ENCODE measurements at places on chromosomes 7 and 10.

DNA sequence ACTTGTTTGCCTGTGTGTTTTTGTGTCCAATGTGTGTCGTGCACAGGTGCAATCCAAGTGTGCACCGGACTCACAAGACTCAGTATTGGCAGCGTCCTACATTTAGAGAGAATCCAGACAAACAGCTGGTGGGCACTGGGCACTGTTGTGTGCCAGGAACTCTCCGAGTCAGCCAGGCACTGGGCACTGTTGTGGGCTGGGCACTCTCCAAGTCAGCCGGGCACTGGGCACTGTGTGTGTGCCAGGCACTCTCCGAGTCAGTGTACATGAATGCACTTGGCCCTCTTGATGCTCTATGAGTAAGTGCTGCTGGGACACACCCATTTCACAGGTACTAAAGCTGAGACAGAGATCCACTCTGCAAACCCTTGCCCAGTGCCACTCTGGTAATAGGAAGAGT is 303.5 kb downstream of the PTPRN2 start:
- no peak for DNase-seq

DNA sequence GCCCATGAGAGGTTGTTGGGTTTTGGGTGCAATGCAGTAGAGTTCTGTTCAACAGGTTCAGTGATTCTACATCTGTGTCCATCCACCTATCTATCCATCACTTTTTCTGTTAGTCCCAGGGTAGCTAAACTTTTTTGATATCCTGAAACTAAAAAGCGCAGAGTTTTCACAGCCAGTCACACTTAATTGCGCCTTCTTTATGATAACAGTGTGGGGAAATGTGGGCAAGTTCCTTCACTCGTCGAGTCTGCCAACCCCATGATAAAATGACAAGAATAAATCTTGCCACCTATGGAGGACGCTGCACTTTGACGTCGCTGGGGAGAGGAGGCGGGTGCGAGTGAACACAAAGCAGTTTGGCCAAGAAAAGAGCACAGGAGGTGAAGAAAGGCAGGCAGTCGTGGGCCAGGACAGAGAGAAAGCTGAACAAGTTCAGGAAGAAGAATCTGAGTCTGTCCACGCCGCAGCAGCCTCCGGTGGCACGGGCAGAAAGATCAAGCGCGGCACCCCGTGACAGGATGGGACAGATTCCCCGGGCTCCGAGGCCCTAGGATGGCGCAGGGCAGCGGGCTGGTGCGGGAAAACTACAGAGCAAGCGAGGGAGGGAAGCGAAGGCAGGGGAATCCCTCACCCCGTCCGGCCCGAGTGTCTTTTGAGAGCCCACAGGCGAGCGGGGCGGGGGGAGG is 9.2 kb downstream of the SP8 start:
- DNase-seq = no peak

- no peak for DNase-seq
These were observed 66.1 kb upstream of the PIP4K2A start for GRCh38 chr10:22780474-22780885.

GRCh38 chr7:150949564-150949963 is 28.6 kb downstream of the KCNH2 start:
- DNase-seq = peak; percentile 41

DNA sequence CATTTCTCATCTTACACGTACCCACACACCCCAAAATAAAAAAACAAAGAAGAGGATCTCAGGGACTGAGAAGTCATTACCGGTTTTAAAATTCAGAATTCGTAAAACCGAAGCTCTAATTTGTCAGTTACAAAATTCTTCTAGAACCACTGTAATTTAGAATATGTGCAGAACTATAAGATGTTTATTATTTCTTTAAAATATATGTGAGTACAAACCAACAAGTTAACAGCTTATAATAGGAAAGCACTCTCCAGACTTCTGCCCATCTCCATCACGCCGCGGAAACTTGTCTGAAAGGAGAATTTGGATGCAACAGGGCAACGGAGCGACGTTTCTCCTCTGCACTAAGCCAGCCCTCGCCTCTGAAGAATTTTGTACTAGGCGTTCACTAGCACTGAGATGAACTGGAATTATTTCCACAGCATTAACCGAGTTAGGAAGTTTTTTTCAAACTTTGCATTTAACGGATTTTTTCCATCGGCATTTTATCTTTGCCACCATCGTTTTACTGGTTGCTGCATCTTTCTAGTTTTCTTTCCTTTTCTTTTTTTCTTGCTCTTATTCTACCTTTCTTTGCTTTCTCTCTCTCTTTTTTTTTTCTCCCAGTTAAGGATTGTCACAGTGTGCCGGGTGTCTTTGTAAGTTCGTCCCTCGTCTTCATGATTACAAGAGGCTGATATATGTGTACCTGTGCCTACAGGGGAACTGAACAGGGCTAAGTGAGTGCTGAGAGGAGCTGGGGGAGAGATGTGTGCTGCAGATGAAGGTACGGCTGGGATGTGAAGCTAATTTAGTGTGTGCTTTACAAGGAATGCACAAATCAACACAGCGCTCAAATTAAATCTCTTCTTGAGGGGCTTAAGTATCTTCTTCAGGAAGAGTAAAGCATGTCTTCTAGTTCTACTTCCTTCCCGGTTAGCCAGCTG is 295.9 kb upstream of the NFE2L3 start:
- no peak for DNase-seq

DNA sequence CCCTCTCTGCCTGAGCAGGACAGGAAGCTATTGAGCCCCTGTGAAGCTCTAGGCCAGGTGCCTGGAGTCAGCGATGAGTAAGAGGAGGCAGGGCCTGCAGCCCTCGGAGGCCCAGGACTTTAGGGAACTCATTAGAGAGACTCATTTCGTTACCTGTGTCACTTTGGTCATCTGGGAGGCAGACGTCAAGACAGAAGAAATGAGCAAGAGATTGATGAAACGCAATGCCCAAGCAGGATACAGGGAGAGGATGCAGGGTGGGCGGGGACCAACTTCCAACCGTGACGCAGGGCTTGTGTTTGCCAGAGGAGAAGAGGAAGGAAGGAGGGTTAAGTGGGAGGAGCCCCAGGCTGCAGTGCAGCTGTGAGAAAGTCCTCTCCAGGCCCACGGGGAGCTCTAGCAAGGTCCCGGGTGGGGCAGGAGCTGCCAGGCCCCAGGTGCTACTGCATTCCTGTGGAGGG is 26.4 kb upstream of the GNA12 start:
- peak; percentile 90 for DNase-seq

DNA sequence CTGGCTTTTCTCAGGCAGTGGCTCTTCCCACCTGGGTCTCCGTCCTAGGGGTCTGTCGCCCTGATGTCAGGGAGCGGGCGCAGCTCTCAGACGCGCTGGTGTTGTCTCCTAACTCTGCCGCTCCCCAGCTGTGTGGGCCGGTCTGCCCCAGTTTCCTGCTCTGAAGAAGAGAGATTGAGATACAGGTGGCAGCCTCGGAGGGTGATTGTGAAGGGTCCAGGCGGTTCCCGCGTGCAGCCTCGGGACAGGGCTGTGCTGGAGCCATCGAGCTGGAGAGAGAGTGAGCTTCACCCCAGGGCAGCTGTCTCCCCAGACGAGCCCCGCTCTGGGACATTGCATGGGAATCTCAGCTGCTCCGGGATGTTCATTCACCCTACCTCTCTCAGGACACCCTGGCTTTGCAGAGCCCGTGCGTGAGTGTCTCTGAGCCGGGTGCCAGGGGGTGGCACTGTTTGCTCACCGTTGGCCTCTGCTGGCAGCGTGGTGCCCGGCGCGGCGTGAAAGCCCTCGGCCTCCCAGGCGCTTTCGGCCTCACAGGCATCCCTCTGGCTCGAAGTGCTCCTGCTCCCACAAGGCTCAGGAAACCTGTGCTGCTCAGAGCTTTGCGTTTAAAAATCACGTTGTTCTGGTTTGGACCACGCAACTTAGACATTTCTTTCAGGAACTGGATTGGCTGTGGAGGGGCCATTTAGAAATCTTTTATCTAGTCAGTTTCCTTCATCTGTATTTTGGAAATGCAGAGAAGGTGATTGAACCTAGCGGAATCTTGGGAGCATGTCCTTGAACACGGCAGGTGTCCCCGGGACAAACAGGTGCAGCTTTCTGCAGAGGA is 33.8 kb upstream of the ZFAND2A start:
- peak; percentile 55 for DNase-seq

DNA sequence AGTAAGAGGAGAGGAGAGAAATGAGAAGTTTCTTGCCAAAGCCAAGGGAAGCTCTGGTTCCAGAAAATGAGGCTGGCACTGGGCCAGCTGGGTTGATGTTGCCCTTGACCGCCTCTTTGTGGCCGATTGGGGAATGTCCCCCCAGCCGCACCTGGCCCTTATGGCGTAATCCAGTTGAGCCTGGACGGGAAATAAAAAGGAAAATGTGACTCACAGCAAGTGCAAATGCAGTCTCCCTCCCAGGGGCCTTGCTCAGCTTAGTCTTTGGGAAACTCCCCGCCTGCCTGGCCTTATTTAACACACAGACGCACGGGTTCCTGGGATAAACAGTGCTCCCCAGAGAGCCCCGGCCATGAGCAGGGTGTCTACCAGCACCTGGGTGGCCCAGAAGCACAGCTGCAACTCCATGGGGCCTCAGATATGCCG is 174.8 kb downstream of the KIAA1217 start:
- DNase-seq = peak; percentile 79

- DNase-seq = no peak
These were observed 76.6 kb downstream of the TCF7L2 start for GRCh38 chr10:113026679-113027078.

DNA sequence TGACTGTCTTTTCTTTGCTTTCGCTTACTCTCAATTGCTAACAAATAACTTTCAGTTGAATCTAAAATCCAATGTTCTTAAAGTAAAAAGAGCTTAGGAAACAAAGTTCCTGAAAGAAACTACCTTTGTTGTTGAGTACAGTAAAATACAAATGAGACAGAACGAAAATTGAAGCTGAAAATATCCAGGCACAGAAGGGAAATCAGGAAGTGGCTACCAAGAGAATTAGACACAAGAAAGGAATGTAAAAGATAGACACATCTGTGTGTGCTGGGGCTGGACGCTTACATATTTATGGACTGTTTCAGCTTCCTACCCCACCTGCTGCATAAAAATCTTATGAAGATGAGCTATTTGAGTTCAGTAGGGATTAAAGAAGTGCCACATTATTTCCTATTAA is 161.7 kb upstream of the PLXDC2 start:
- DNase-seq = peak; percentile 20

- DNase-seq = no peak
These were observed 119.1 kb upstream of the PFKP start for GRCh38 chr10:2948127-2948854.

DNA sequence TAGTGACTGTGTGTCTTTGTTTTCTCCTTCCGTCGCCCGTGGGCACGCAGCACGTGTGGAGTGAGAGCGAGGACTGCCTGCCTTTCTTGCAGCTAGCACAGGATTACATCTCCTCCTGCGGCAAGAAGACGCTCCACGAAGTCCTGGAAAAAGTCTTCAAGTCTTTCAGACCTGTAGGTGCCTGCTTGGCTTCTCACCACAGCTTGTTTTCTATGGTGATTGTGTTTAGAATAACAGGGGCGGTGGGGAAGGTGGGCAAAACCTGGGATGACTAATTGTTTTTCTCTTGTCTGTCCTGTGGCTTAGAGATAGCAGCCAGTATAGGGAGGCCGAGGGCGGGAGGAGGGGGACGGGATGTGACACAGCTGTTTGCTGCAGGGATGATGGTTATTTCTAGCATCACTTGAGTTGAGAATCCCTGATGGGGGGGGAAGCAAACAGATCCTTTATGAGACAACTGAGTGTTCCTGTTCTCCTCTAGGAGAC is 11.4 kb downstream of the MTURN start:
- DNase-seq = no peak

DNA sequence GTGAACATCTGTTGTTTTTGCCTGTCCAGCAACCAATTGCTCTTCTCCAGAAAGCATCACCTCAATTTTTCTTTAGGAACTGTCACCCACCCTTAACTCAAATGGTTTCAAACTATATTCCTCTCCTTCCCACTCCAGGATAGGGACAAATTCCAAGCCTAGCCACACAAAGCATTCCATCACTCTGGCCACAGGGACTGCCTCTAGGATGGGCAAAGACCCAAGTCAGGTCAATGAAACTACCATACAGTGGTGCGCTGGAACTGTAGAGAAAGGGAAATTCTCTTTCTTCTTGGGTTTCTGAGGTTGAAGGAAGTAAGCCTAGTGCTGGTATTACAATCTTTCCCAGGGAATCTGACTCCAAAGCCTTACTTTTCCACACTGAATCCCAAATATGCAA is 3.6 kb downstream of the MICU1 start:
- no peak for DNase-seq

DNA sequence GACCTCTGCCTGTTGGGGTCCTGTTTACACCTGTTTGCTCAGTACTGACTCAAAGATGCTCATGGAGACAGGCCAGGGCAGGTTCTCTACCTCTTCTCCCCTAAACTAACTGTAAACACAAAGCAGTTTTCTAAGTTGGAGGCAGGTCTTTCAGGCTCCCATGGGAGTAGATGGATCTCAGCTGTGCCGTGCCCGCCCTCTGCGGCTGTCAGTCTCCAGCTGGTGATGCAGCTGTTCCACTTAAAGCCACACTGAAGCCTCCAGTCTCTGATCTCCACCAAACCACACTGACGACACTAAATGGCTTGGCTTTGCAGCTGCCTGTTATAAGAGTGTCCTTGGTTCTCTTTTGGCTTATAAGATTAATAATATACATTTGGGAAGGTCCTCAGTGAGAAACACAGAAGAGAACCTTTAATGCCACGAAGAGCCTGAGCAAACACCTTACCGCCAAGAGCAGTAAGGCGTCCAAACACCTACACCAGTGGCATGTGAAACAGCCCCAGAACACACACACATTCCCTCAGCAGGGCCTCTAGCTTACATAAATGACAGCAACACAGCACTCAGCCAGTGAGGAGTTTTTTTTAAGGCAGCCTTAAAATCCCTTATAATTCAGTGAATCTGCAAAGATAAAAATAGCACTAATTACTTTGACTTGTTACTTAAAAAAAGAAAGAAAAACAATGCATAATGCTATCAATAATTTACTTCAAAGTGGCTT is 60.4 kb upstream of the KCNIP2 start:
- DNase-seq = no peak
